ENCODE measurements at places on chromosomes 7 and 10. TPM values are rescaled to one million over a fixed set of nuclear protein-coding genes. Genes with fewer than 3 reads are reported as not detected.

DNA sequence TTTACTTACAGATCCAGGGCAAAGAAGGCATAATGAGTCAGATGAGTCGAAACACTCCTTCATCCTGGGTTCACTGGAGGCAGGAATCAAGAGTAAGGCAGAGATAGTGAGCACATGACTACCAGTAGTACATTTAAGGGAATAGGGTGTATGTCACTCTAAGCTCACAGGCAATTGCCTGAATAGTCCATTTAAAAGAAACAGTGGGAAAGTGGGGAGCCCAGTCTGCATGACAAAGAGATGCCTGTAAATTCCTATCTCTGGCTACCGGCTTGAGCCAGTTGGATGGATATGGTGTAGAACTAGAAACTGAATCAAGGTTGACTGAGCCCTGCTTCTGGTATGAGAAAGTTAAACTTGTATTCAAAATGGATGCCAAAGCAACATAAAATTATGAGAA, 861.5 kb upstream of the ZWINT start:
- DNase-seq, result no peak

DNA sequence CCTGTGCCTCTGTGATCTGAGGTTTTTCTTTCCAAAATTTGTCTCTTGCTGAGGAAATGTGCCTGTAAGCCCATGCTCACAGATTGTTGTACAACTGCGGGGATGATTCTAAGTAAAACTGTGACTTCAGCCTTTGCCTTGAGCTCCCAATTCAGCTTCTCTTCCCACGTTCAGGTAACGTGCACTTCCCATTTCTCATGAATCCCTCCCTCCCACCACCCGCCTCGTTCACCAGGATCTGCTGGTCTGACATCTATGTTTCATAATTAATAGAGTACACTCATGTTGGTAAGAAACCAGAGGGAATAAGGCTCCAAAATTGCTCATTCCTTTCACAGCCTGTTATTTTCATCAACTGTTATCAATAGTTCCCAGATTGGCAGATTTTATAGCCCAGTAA, 332.6 kb upstream of the TPK1 start:
- no peak for DNase-seq

DNA sequence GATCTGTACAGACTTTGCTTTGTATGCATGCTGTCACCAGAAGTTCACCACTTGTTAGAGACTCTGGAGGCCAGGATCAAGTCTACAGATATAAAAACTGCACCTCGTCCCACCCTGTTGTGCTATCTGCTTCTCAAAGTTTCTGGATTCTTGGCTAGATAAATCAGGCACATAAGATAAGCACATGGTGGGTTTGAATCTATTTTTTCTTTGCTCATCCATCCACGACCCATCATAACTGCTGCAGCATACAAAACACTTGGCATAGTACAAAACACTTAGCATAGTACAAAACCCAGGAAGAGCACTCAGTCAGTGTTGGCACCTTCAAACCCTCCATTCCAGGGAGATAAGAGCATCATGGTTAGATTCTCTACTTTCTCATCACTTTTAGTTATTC, 42.4 kb upstream of the ANKRD1 start:
- no peak for DNase-seq

DNA sequence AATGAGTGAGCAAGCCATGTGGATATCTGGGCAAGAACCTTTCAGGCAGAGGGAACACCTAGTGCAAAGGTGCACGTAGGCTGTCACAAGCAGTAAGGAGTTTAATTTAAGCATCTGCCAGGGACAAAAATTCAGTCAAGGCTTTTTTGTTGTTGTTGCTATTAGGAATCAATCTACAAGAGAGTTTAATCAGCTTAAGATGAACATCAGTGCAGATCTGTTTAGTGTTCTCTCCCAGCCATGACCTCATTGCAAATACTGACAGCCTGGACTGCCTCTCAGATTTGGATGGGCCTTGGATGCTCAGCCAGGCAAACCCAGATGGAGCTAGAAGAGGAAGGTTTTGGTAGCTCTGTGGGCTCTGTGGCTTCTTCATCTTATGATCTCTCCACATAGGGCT, 3.3 kb upstream of the GLCCI1 start:
- DNase-seq, result no peak

DNA sequence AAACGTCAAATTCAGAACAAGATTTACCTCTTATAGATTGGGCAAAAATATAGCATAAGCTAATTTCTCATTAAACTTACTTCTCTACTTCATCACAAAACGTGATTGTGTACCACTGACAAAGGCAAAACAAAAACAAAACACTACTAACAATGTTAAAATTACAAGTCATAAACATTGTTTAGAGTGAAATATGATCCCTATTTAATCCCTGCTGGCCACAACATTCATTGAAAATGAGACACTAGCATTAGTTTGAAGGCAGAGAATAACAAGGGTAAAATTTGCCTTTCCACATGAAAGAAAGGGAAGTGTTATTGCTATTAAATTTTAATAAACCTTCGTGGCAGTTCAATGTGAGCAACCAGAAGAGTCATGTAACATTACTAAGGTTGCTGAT, 45.0 kb downstream of the SEMA3A start:
- DNase-seq, result no peak

Gene MRC1
- not detected for total RNA-seq

Gene SEMA3D
- 0.35 TPM for total RNA-seq

Gene LRCH4
- total RNA-seq, result 36.8 TPM

Gene UTF1
- total RNA-seq, result not detected

Gene IFIT3
- total RNA-seq, result 5.3 TPM

Gene NOS3
- total RNA-seq, result 1.2 TPM

All from epithelial cell of proximal tubule (primary cell).